ENCODE measurements at places on chromosomes 11 and 22.

DNA sequence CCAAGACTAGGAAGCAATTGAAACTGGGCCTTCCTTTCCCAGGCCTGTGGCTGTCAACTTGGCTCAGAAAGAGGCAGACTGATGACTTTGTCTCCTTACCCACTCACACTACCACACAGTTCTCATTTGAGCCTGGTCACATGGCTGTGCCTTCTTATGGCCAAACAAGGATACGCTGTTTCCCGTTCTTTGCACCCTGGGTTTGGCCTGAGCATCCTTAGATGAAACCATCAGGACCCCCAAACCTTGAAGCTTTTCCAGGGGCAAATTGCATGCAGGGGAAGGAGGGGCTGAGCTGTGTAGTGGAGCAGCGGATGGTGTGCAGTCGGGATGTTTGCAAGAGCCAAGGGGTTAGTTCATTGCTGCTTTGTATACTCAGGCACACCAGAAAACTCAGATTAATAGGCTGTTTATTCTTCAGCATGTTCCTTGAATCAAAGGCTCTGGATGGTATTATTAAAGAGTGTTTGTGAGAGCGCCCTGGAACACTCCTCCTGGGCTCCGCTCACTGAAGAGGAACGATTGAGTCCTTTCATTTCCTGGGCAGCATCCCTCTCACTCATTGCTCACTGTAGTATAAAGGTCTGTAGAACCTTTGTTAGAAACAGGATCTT, 69.8 kb downstream of the ARFGAP2 start:
- no peak for DNase-seq

- peak; percentile 6 for DNase-seq
Observed at GRCh38 chr11:65116370-65117205, 913 bp downstream of the ZNHIT2 start.

DNA sequence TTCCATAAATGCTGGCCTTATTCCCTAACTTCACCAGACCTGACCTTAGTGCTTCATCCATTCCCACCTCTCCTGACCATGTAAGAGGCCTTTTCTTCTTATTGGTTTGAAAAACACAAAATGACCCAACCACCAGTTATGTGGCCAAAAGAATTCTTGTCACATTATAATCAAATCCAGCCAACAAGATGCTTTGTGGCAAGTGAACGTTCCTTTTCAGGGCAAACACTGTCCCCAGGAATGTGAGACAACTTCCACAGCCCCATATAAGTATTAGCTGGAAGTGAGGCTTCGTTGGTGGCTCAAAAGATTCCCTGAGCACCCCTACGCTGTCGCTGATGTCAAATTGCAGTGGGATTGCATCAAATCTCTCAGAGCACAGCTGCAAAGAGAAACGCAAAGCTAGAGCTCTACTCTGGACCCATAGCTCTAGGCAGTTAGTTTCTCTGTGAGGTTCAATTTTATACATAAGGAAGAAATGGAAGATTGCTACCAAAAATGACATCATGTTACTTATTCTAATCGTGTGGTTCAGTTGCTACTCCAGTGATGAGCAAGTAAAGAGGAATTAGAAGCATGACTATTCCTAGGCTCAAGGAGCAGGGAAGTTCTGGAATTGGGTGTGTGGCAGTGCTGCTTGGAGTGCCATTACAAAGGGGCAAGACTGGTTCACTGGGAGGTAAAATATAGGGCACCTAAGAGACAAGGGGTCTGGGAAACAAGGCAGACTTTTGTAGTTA, 26.1 kb downstream of the GLYATL1 start:
- DNase-seq: no peak

DNA sequence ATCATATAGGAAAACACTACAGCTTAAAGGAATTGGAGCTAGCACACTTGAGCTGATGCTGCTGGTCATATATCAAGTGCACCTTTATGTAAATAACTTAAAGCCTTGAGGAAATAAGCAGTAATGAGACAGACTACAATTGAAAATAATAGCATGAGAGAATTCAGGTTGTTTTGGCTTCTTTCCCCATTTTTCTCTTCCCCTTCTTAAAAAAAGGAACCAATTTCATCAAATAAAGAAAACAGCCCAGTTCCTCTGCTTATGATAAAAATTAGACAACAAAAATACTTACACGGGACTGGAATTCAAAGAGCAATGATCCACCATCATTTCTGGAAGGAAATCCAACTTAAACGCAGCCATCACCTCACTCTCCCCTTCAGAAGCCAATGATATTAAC, 50.2 kb upstream of the RAPSN start:
- no peak for DNase-seq

DNA sequence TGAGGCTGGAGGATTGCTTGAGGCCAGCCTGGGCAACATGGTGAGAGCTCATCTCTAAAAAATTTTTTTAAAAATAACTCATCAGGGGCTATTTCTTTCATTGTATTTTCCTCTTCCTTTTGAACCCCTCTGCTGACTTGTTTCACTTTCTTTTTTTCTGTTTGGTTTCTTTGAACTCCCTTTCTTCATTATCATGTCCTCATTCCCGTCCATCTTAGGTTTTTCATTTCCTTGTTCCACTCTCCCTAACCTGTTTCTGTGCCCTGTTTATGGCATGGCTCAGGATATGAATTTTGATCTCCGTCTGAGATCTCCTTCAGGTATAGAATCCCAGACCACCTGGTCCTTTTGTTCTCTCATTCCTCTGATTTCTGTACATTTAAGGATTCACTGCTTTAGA, 12.5 kb downstream of the MARK2 start:
- no peak for DNase-seq

GRCh38 chr11:59152312-59152951, 9.8 kb downstream of the FAM111A start:
- DNase-seq: no peak

DNA sequence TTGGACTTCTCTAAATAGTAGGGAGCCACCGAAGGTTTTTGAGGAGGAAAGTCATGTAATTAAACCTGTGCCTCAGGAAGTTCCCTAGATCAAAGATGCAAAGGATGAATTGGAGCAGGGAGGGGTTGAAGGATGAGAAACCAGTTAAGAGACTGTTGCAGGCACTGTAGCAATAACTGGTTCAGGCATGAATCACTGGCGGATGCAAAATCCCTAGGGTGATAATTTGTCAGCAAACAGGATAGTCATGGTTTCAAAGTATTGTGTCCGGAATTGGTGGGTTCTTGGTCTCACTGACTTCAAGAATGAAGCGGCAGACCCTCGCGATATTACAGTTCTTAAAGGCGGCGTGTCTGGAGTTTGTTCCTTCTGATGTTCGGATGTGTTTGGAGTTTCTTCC, 19.9 kb downstream of the TRIOBP start:
- DNase-seq: no peak

GRCh38 chr22:49328630-49329405, 498.9 kb downstream of the BRD1 start:
- DNase-seq: no peak

DNA sequence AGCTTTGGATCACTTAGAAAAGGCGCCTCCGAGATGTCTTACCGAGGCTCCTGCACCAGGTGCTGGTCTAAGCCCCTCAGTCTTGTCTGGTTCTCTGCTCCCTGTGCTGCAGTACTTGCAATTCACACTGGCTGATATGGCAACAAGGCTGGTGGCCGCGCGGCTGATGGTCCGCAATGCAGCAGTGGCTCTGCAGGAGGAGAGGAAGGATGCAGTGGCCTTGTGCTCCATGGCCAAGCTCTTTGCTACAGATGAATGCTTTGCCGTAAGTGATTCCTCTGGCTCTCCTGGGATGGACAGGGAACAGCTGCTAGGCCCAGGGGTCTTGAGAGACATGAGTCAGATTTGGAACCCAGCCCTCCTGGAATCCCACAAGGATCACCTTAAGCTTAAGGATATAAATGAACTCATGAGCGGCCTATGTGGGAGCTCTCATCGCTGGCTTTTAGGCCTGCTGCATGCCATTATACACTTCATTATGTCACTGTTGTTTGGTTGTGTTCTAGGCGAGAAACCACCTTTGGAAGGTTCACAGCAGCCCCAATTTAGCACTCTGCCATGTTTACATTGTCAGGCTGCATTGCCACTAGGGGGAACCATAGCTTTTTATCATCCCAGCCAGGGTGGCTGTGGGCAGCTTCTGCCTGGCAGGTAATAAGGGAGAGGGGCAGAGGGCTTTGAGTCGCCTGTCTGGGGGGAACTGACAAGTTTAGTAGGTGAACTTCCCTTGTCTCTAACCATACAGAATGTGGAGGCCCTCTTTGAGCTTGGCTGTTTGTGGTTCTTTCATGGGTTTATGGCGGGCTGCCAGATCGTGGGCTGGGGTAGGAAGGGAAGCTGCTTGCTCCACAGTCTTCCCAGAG, 8.5 kb downstream of the ACAD8 start:
- DNase-seq: peak; percentile 28

Measured in NCI-H1105 (cell line).